ENCODE measurements at places on chromosomes 11 and 22.

GRCh38 chr11:33930317-33931021, 38.6 kb upstream of the LMO2 start:
- DNase-seq = no peak

DNA sequence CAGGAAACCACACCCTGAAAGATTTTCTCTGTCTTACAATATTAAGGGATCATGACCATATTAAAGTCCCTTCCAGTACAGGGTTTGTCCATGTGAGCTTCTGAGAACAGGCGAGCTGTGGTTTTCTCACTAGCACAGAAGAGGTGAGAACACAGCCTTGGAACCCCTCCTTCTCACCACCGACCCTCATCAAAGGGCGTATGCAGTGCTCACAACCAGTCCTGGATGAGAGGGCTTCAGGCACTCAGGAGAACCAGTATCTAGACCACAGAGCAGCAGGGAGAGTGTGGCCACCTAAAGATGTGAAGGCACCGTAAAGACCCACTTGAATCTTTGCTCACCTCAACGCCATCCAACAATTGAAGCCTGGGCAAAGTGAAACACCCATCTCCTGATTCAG, 397.0 kb downstream of the ETS1 start:
- DNase-seq = no peak

DNA sequence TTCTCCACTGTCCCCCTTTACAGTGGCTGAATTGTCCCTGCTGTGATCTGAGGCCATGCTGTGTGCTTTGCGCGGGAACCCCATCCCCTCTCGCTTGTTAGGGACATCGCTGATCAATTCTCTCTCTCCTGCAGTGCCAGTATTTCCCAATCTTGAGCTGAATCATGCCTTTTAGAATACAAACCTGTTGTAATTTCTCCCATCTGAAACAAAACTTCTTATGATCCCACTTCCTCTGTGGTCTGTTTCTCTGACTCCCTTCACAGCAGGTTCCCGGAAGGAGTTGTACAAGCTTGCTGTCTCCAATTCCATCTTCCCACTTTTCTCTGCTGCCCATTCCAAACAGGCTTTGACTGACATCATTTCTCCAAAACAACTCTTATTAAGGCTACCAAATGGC, 16.8 kb downstream of the ADAMTS15 start:
- DNase-seq = no peak

DNA sequence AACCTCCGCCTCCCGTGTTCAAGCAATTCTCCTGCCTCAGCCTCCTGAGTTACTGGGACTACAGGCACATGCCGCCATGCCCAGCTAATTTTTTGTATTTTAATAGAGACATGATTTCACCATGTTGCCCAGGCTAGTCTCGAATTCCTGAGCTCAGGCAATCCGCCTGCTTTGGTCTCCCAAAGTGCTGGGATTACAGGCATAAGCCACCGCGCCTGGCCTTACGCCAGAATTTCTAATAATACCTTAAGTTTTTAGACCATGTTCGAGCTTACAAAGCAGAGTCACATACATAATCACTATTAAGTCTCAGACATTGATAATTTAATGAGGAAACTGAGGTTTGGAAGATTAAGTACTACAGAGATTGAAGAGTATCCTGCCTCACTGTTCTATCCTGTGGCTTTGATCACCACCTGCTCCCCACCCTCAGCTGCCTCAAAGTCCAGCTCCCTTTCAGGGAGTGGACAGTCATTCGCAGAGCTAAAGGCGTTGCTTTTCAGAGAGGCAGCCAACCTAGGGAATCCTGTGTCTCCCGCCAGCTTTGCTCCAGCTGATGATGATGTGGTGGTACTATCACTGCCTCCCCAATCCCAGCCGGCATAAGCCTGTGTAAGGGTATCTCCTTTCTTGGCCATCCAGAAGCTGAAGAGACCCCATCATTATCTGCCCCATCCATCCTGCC, 7.7 kb downstream of the UBASH3B start:
- DNase-seq = no peak

DNA sequence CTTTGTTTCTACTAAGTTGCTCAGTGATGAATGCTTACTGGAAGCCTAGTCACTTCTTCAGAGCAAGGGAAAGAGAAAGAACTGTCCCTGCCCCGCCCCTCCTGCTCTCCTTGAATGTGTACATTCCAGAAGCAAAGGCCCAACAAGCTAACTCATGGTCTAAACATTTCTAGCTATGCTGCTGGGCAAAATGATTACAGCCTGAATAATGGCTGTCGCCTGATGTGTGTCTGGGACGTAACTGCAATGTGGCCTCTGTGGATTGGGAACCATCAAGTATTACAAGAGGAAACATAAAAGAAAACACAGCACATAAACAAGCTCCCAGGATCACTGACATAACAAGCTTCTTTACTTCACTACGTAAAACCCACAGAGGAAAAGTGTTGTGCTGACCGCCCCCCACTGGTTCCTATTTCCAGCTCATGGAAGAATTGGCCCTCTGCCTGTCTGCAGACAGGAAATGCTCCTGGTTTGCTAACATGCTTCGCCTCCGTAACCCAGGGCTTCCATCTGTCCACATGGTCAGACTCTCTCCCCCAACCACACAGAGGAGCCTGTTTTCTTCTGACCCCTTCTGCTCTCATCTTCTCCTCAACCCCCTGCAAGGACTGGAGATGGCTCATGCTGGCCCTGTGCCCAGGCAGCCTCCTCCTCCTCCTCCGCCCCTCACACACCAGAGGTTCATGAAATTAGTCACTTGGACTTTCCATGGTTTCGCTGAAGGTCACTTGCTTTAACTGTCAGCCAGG, 187.2 kb downstream of the MAML2 start:
- DNase-seq = no peak

GRCh38 chr11:86158704-86159580, 85.6 kb upstream of the EED start:
- no peak for DNase-seq

- DNase-seq = no peak
Measured at GRCh38 chr22:45846952-45847351, 130.0 kb downstream of the WNT7B start.

- no peak for DNase-seq
Measured at GRCh38 chr11:77470971-77471370, 2.9 kb downstream of the PAK1 start.

DNA sequence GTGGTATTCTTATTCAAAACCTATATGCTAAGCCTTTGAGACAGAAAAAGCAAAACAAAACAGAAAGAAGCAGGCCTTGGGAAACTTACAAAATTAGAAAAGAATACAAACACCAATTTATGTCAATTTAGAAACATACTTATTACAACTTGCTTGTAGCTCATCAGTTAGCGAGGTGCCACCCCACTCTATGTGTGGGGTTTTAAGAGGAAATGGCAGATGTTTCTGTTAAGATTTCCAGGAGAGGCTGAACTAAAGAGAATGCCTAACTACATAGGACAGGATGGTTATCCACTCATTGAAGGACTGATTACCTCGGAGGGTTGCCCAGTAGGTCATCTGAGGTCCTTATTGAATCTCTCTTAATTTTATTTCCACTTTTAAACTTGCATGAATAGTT, 302.0 kb downstream of the ETS1 start:
- no peak for DNase-seq

DNA sequence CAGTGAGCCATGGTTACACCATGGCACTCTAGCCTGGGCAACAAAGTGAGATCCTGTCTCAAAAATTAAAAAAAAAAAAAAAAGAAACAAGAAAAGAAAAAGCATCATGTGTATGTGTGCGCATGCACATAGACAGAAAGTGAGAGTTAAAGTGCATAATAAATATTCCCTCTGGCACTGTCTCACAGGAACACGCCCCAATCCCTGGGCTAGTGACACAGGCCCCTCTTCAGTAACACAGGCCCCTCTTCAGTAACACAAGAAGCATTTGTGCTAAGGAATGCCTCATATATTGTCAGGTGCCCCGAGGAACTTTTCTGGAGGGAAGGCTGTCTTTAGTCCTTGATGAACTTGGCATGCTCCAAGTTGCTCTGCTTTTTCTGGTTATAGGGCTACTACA, 57.5 kb downstream of the RPL27A start:
- no peak for DNase-seq

DNA sequence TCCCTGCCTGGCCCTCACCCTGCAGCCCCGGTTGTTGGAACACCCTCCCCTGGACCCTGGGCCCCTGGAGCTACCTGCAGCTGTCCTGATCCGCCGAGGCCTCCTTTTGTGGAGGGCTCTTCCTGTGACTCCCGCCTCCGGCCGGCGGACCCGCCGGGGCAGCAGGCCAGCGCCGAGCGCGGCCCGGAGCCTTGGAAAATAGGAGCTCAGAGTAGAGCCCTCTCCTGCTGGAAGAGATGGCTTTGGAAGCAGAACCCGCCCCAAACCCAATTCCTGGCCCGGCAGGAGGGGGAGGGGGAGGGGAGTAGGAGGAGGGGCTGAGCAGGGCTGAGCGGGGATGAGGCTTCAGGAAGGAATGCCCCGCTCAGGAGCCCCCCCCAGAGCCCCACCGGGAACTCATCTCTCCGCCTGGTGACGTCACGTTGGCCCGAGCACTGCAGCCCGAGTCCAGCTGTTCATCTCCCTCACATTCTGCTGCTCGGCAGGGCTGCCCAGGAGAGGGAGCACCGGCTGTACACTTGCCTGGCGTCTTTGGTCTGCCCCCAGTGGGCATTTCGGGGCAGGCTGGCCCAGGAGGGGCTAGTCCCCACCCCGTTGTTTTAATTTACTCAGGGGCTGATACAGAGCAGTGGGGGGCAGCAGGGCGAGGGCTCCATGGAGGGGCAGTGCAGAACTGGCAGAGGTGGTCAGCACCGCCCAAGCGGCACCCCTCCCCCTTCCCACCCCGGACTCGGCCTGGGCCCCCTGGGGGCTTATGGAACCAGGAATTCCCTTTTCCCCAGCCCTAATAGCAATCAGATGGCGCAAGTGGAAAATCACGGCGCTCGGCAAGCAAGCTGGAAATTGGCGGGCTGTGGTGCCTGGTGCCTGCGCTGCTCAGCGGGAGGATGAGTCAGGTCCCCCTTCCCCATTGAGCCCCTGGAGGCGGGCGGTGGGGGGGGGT, at the start of gene MRGPRF:
MRGPRF (minus strand) TSS at position 238 of the 943 bp plus-strand sequence. CDS start 3,345 bp downstream, outside the sequence.
- no peak for DNase-seq

- no peak for DNase-seq
Measured at GRCh38 chr11:71218789-71219499, 33.4 kb downstream of the SHANK2 start.

- no peak for DNase-seq
Measured at GRCh38 chr11:66083767-66084166, 13.7 kb downstream of the PACS1 start.

DNA sequence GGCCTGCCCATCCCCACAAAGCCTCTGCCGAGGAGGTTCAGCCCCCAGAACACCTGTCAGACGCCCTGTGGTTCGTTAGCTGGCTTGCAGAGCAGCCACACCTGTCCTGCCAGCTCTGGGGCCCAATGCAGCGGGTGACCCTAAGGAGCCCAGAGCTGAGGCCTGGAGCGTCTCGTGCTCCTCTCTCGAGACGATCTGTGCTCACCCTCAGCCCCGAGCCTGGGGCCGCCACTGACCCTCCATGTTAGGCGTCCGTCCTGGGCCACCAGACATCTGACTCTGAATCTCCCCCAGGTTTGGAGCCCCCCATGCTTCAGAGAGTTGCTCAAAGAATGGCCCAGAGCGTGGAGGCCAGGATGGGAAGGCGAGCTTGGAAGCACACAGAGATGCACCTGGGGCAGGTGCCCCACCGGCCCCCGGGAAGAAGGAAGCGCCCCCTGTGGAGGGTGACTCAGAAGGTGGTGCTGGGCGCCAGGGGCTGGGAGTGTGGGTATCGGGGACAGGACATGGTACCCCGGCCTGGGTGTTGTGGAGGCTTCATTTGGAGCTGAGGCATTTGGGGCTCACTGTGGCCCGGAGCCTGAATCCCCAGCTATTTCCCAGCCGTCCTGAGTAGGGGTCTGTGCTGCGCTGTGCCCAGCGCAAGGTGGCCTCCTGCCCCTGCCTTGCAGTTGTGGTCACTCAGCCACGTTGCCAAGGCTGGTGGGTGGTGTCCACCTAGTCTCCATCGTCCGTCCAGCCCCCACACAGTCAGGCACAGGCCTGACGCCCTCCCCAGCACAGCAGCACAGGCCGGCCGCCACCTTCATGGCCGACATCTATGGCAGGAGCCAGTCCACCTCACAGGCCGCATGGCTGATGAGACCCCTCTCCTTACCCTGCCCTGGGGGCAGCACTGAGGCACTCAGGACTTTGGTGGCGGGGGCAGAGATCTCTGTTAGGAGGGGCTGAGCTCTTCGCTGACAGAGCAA, 36.2 kb downstream of the SBF1 start:
- DNase-seq = no peak

DNA sequence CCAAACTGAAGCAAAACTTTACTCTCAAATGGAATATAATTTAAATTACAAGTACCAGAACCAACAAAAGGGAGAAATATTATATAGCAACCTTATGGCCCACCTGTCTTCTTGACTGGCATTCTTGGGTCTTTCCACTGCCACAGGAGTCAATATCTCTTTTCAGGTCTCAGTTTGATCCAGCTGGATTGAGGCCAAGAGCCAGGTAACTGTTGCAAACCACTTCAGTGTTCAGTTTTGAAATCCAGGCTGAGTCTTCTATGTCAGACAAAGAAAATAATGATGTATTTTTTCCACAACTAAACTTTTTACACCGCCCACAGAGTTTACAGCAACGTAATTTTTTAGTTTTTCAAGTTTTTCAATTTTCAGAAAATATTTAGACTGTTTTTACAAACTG, 648 bp downstream of the DLG2 start:
- DNase-seq = no peak

GRCh38 chr22:41106122-41106968, 14.0 kb downstream of the EP300 start:
- DNase-seq = no peak

DNA sequence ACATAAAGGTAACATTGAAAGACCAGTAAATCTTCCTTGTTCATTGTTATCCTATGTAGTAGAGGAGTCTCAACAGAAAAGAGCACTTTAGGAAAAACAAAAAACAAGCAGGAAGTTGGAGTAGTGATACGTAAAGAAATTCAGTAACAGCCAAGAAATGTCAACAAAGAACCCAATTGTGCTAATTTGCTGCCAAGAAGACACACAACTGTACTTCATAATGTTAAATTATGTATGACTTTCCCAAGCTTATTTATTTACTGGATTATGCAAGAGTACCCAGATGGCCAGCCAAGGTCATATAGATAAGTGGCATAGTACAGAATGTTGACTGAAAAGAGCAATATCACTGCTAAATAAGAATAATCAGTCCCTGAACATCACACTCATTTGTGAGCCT, 264.7 kb upstream of the CCDC179 start:
- DNase-seq = no peak

GRCh38 chr11:47378010-47378835, at the start of gene SPI1:
TSS of gene SPI1 (minus strand) at chr11:47378547. CDS start at chr11:47378353, 194 bp downstream.
- DNase-seq = no peak

- DNase-seq = peak; percentile 63
Measured at GRCh38 chr11:6353367-6353987, 33.2 kb upstream of the CAVIN3 start.

- no peak for DNase-seq
Measured at GRCh38 chr11:2741377-2742131, 41.8 kb upstream of the KCNQ1OT1 start.

DNA sequence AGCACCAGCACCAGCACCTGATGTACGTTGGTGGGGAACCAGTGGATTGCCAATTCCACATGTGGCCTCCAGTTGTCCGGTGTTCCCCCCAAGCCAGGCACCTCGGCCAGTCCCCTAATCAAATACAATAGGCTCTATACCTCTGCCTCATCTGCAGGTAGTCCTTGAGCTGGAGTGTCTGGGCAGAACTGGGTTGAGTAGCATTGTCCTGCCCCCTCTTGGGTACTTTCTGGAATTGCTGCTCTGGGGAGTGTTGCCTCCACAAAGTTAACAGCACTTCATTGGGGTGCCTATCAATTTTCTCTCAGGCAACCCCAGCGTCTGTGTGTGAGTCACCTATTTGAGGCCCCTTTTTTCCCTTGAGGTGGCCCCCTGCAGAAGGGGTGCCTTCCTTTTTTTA, 413.0 kb upstream of the LARGE1 start:
- no peak for DNase-seq
